Cardiac muscle cell (in vitro differentiated cells and primary cell): ENCODE measurements at places on chromosomes 11 and 22. TPM values are rescaled to one million over a fixed set of nuclear protein-coding genes. Genes with fewer than 3 reads are reported as not detected.

Gene MMP8
- total RNA-seq, result not detected in 2 replicates

Gene PNPLA5
- not detected in 2 replicates for total RNA-seq

Gene TMEM86A
- 3.4 and 4.1 TPM in 2 replicates for total RNA-seq

Gene ADAMTS8
- 3.1 and 6.6 TPM in 2 replicates for total RNA-seq

Gene KRTAP5-1
- total RNA-seq, result not detected in 2 replicates

Gene CLDN5
- total RNA-seq, result 0.74 and 1.0 TPM in 2 replicates

Gene POU2AF2
- not detected in 2 replicates for total RNA-seq

Gene KLHL35
- 2.2 and 2.7 TPM in 2 replicates for total RNA-seq

Gene INCENP
- total RNA-seq, result 18.0 and 68.7 TPM in 2 replicates

Gene ANKK1
- total RNA-seq, result 0.09 and 0.18 TPM in 2 replicates

Gene PTPN5
- total RNA-seq, result 1.3 and 1.6 TPM in 2 replicates

Gene TREH
- total RNA-seq, result not detected in 2 replicates

Gene GNG3
- 0.67 TPM in 1 of 2 replicates, not detected in the other for total RNA-seq

Gene PVALB
- not detected in 2 replicates for total RNA-seq

Gene ENTHD1
- not detected in 2 replicates for total RNA-seq

Gene DMC1
- 0.32 and 3.0 TPM in 2 replicates for total RNA-seq

Gene FGF19
- not detected in 2 replicates for total RNA-seq

Gene DDTL
- 3.5 and 6.6 TPM in 2 replicates for total RNA-seq

Gene KDM4E
- not detected in 2 replicates for total RNA-seq

Gene GSTT2
- 1.2 and 5.2 TPM in 2 replicates for total RNA-seq

Gene SERHL2
- 3.4 and 5.2 TPM in 2 replicates for total RNA-seq

Gene CHRM1
- 1.3 and 1.4 TPM in 2 replicates for total RNA-seq

Gene C2CD2L
- 16.4 and 20.8 TPM in 2 replicates for total RNA-seq

Gene DDX25
- 4.9 and 7.5 TPM in 2 replicates for total RNA-seq

Gene OR8A1
- total RNA-seq, result not detected in 2 replicates
